GM23248 (cell line): ENCODE measurements at places on chromosomes 5 and 9. TPM values are rescaled to one million over a fixed set of nuclear protein-coding genes. Genes with fewer than 3 reads are reported as not detected.
A peak's percentile ranks its signal among the peaks of the same experiment; 100 is the strongest.

Gene OR2Y1
- not detected in 2 replicates for total RNA-seq

GRCh38 chr9:126822873-126823272 lies 18.0 kb downstream of the ZBTB43 start:
- DNase-seq, result no peak

GRCh38 chr9:75892216-75892911 lies 1.9 kb downstream of the PCSK5 start:
- peak; percentile 23 for DNase-seq

Gene LCN6
- total RNA-seq, result not detected in 2 replicates

DNA sequence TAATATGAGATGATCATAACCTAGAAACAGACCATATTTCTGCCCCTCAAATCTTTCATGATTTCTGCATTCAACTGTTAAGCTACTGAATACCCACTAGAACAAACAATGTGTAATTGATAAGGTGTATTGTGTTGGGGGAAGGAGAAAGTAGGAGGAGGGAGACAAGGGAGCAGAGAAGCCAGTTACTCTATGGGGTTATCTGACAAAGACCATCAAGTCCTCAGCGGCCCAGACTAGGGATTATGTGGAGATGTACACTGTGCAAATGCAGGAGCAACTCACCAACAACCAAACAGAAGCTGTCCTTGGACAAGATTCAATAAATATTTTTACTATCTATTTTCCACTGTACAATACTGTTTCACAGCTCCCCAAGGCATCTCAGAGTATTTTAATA lies 2.7 kb downstream of the NRG2 start:
- DNase-seq, result no peak

Gene C9
- total RNA-seq, result not detected in 2 replicates

GRCh38 chr5:154129921-154130320 lies 60.6 kb upstream of the GALNT10 start:
- no peak for DNase-seq

DNA sequence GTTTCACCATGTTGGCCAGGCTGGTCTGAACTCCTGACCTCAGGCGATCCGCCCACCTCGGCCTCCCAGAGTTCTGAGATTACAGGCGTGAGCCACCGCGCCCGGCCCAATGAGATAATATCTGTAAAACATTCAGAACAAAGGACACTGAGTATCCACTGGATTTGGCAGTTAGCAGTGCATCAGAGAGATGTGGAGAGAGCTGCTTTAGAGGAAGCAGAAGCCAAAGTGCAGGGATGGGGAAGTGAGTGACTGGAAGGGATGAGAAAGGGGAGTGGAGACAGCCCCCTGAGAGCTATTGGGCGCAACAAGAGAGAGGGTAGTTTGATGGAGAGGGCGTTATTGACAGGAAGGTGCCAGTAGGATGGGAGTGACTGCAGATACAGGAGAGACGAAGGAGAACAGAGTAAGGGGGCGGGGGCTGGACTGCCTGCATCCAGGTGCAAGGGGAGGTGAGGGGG lies 157.5 kb upstream of the SHB start:
- DNase-seq, result peak; percentile 5

GRCh38 chr5:125696762-125697161 lies 726.4 kb upstream of the GRAMD2B start:
- peak; percentile 82 for DNase-seq

- no peak for DNase-seq
These were observed 270.4 kb downstream of the ENC1 start for GRCh38 chr5:74370168-74370567.

- DNase-seq, result no peak
These were observed 16.9 kb downstream of the GSN start for GRCh38 chr9:121284733-121285451.

GRCh38 chr9:86550401-86550800 lies 196.2 kb upstream of the TUT7 start:
- peak; percentile 64 for DNase-seq

DNA sequence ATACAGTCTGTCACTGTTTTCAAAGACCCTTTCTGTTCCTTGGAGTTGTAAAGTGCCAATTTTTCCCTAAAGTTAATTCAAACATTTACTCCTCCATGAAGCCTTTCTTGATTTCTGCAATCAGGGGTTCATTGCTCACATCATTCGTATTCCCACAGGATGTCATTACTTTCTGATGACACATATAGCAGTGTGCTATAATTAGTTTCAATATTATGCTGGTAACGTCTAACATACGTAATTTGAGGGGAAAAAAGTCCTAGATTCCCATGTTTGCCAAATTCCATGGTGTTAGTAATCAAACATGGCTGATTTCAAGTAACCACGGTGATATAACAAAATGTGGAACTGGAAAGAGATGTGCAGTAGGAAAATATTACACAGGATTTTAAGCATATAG lies 468.2 kb upstream of the MEF2C start:
- DNase-seq, result peak; percentile 78

DNA sequence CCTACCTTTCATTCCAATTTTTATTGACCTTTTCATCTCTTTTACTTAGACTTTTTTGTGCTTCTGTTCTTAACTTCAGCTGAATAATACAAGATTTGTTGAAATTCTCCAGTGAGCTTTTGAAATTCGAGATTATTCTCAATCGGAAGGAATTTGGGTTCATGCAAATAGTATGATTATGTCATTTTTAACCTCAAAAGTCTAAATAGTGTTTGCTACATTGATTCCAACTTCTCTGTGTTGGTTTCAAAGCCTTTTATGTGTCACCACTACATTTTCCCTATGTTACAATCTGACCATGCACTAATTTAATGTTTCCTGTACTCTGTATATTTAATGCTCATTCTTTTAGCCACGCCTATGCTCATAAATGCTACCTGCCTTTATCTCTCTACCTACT lies 44.1 kb downstream of the VPS13A start:
- DNase-seq, result peak; percentile 3

Gene ADAMTS16
- 0.11 and 0.13 TPM in 2 replicates for total RNA-seq

Gene FRMD3
- total RNA-seq, result 0.13 and 0.32 TPM in 2 replicates

DNA sequence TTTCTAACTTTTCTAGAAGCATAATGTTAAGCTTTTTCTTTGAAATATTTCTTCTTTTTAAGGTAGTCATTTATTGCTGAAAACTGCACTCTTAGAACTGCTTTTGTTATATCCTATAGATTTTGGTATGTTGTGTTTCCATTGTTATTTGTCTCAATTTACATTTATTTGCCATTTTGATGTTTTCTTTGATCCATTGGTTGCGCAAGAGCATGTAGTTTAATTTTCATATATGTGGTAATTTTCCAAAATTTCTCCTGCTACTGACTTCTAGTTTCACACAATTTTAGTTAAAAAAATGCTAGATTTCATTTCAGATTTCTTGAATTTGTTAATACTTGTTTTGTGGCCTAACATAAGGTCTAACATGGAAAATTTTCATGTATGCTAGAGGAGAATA lies 1029.3 kb upstream of the TYRP1 start:
- DNase-seq, result no peak

Gene TPM2
- total RNA-seq, result 1,596 and 1,625 TPM in 2 replicates

- DNase-seq, result no peak
These were observed 217.7 kb downstream of the DEPDC1B start for GRCh38 chr5:60482301-60482700.

DNA sequence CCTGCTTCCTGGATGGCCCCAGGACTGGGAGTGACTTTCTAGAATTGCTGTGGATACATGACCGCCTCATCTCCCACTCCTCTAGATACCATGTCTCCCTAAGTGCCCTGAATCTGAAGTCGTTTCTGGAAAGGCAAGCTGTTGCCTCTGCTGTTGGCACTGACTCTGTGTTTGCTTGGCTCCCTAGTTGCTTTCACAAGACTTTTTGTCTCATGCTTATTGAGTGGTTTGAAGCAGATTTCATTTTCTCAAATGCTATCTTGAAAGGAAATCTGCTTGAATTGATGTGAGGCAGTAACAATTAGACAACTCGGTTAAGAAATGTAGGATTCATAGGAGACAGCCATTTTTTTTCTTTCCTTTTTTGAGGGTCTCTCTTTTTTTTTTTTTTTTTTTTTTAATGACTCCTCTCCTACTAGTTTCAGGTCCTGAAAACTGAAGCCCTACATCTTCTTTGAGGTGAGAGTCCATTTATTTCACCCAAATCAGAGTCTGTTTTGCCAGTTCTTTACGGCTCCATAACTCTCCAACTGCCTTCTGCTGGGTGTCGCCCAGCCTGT lies 65.9 kb downstream of the PRDM6 start:
- DNase-seq, result no peak

Gene BHMT
- total RNA-seq, result not detected in 2 replicates

DNA sequence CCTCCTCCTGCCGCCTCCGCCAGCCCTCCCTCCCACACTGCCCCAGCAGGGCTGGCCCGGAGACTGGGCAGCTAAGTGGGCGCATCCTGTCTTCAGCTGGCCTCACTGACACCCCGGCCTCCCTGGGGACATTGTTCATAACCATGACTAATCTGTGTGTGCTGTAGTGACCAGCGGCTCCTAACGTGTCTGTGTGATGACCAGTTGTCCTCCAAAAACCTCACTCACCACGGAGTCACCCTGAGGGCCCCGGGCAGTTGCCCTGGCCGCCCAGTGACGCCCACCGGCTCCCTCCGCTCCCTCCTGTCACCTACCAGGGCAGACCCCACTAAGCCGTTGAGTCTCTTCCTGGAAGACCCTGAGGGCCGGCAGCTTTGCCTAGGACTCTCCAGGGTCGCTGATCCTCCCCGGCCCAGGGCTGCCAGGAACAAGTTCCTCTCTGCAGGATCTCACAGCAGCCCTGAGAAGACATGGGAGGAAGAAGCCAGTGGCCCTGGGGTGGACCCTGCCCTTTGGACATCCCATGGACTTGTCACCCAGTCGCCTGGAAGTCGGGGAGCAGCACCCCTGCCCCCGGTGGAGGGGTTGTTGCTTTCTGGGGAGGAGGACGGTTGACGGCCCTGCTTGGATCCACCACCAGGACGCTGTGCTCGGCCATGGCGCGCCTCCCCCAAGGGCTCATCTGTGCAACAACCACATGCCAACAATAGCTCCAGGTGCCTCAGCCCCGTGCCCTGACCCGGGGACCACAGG lies 110.2 kb upstream of the LMX1B start:
- peak; percentile 91 for DNase-seq

DNA sequence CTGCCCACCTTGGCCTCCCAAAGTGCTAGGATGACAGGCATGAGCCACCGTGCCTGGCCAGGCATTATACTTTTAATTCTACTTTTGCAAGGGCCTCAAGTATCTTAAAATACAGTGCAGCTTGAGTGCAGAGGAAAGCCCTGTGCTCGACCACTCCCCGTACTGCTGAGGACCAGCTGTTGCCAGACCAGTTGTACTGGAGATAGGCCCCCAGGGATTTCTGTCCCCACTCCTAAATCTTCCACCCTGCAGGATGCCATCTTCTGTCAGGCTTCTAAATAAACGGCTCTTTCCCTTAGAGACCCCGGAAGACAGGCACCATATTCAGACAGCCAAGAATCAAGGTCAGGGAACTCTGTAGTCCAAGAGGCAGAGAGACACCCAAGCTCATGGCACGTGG lies 16.6 kb upstream of the PSMD5 start:
- no peak for DNase-seq

DNA sequence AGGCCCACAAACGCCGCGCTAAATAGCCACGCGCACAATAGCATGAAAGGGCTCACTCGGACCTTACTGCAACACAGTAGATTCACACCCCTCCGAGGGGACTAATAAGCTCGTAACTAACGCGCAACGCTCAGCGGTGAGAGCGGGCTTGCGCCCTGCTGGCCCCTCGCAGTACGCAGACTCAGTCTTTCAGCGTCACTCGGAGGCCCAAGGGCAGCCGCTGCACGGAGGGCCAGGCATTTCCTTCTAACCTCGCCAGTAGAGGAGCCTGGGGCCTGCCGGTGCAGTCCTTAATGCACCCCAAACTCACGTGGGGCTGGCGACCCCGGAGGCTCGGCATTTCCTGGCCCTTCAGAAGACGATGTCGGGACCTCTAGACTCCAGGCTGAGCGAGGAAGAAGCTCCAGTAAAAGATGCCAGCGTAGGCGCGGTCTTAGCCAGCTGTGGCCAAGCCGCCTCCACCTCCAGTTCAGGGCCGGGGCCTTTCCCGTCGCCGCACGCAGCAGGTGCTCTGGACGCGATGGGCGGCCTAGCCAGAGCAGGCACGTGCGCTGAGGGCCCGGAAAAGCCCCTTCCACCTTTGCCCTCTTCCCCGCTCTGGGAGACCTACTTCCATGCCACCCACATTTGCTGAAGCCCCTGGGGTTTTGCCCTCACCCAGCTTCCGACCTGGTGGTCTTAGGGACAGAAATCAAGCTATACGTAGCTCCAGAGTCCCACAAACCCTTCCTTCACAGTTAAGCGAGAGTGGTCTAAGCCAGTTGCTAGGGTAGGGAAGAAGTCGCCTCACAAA lies 38.3 kb upstream of the TIFAB start:
- no peak for DNase-seq

DNA sequence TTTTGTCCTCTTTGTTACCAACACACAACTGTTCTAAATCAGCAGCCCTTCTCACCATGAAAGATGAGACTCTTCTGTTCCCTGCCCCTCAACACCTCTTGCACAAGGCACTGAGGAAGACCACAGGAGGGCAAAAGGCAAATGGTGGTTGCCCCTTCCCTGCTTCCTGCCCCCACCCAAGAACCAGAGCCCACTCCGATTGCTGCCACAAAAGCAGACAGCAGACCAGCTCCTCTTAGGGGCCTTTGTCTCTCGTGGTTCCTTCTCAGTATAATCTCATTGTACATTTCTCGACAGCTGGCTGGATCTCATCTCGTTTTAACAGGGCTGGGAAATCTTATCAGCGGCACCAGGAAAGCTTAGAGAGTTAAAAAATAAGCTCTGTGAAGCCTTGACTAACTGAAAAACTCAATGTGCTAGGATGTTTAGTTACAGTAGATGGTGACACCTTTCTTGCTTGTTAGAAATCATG lies 1.1 kb downstream of the MVB12B start:
- no peak for DNase-seq

Gene CDO1
- 0.89 and 4.3 TPM in 2 replicates for total RNA-seq

Gene PCDHB13
- total RNA-seq, result 2.8 and 3.3 TPM in 2 replicates

- no peak for DNase-seq
These were observed 75.4 kb upstream of the CNTLN start for GRCh38 chr9:17059465-17059864.

GRCh38 chr5:17374973-17375742 lies 122.9 kb upstream of the TAF11L2 start:
- peak; percentile 26 for DNase-seq

Gene TPPP
- 0.13 TPM in 1 of 2 replicates, not detected in the other for total RNA-seq

Gene CDX1
- total RNA-seq, result not detected in 2 replicates

DNA sequence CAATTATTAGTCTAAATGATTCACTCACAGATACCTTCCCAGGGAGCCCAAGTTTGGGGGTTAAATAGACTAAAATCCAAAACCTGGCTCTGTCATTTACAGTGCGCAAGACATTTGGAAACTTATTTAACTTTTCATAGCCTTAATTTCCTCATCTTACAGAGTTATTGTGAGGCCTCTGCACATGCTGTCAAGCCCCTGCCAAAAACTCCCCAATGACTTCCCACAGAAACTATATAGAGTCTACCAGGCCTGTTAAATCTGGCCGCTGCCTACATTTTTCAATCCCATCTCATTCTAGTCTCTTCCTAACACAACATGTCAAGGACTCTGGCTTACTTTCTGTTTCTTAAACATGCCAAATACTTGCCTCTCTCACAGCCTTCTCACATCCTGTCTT lies 412.5 kb downstream of the ELAVL2 start:
- no peak for DNase-seq

DNA sequence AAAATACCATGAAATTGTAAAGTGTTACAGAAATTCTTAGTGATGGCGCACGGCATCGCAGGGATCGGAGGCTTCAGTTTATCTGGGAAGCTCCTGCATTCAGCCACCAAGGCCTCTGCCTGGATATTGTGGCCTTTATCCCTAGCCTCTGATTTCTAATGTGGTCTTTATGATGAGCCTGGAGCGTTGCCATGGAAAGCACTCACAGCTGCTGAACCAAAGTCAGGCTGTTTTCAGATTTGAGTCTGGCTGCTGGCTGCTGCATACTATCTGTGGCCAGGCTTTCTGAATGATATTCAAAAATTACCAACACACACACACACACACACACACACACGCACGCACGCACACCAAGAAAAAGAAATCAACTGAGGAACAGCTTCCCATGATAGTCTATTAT lies 101.1 kb upstream of the ZNF366 start:
- DNase-seq, result no peak
